HT-29 (cell line): ENCODE measurements at places on chromosomes 1 and 21.

- DNase-seq = no peak
Measured at GRCh38 chr1:156117414-156118176, 3.1 kb downstream of the LMNA start.

DNA sequence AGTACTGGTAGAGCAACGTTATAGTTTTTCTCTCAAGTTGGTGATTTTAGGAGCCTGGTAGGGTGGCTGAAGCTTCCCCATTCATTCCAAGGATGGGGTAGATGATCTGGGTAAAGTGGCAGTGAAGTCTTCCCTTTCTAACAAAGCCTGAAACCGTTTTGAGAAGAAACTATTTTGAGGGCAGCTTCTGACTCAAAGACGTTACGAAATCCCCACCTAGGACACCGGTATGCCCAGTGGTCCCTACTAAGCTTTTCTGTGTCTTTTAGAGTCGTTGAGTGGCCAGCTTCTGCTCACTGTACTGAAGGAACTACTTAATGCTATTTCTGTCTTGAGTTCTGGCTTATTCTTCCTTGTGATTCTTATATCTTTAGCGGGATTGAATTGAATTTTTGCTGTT lies 1.4 kb downstream of the WDTC1 start:
- DNase-seq = no peak

DNA sequence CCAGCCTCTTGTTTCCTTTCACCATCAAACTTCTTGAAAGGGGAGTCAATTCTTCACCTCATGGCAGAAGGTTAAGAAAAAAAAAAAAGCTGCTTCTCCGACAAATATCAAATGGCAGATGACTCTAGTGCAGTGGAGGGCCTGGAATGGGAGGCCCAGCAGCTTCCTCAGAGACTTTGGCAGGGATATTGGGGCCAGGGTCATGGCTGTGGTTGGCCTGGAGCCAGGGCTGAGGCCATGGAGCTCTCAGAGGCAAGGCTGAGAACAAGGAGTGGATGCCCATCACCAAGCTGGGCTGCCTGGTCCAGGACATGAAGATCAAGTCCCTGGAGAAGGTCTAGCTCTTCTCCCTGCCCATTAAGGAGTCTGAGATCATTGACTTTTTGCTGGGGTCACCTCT lies 18.7 kb downstream of the MTF1 start:
- DNase-seq = no peak

- peak; percentile 23 for DNase-seq
Measured at GRCh38 chr21:43311301-43311817, 115.6 kb downstream of the SIK1 start.

DNA sequence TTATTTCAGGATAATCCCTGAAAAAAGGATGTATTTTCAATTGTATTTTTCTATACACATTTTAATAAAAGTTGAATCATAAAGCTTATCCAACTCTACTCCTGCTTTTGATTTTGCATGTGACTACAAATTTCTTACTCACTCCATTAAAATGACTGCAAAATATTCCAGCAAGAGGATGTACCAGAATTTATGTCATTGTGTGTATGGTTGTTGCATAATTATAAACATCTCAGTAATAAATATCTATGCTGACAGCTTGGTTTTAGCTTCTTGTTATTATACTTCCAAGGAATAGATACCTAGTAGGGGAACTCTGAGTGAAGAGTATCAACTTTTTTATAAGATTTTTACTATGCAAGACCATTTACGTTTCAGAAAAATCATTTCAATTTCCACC lies 463.2 kb upstream of the RUNX1 start:
- DNase-seq = no peak

GRCh38 chr1:162943622-162944021 lies 82.6 kb upstream of the CCDC190 start:
- DNase-seq = no peak

DNA sequence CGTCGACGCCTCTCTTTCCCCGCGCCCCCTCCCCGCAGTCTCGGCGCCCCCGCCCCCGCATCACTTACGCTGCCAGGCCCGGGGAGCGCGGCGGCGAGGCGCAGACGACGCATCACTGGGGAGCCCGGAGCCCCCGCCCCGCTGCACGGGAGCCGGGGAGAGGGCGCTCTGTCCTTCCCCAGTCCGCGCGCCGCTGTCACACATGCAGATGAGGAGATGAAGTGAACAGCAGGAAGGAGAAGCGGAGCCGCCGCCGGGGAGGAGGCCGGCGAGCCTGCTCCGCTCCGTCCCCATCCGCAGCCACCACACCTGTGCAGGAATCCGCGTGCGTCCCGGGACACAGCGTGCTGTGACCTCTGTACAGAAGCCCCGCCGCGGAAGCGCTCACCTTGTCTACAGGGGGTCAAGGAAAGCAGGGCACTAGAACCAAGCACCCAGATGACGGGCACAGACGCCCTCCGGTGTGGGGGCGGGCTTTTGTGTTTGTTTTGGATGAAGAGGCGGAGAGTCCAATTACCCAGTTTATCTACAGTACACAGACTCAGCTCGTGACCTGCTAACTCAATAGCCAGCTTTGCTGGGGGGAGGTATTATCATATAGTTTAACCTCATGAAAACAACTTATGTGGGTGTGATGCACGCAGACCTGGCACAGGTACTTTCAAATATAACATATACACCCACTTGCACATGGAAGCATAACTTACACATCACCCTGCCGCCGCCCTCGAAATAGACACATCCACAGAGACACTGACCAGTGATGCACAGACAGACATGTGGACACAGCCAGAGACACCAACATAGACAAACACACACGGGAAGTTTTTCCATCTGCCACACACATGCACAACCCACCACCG lies 12.4 kb downstream of the KLHDC8A start:
- DNase-seq = no peak

GRCh38 chr1:228283043-228283371 lies 75.2 kb downstream of the OBSCN start:
- no peak for DNase-seq

- no peak for DNase-seq
Measured at GRCh38 chr1:83912876-83913275, 86.1 kb downstream of the TTLL7 start.

- DNase-seq = no peak
Measured at GRCh38 chr1:1761504-1762376, 16.5 kb downstream of the NADK start.

DNA sequence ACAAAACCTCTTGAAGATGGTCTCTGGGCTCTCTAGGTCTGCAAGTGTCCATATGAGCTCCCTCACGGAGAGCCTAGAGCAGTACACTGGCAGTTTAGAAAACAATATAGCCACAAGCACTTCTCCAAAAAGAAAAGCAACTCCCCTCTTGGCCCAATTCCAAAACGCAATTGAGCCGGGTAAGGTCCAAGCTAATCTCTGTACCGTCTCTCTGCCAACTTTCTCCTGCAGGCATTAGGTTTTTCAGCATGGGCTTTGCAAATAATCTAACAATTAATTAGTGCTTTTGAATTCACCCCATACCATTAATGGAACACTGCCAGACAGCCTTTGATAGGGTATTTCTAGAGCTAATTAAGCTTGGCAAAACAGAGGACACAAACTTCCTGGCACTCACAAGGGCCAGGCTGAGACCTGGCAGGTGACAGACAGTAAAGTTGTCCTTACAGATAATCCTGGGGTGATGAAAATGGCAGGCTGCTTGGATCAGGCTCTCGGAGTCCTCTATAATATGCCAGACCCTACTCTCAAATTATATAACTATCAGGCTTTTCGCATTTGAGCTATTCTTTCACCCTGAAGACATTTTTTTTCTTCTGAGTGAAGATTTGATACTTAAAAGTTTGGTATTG lies 39.8 kb downstream of the TGFBR3 start:
- DNase-seq = peak; percentile 31

GRCh38 chr1:77031106-77031662 lies 163.9 kb downstream of the ST6GALNAC5 start:
- DNase-seq = peak; percentile 63

- no peak for DNase-seq
Measured at GRCh38 chr1:10080523-10080922, 47.8 kb downstream of the UBE4B start.

GRCh38 chr21:42624095-42624790 lies 29.2 kb upstream of the PDE9A start:
- peak; percentile 17 for DNase-seq
